ENCODE measurements at places on chromosomes 3 and 15. TPM values are rescaled to one million over a fixed set of nuclear protein-coding genes. Genes with fewer than 3 reads are reported as not detected.

DNA sequence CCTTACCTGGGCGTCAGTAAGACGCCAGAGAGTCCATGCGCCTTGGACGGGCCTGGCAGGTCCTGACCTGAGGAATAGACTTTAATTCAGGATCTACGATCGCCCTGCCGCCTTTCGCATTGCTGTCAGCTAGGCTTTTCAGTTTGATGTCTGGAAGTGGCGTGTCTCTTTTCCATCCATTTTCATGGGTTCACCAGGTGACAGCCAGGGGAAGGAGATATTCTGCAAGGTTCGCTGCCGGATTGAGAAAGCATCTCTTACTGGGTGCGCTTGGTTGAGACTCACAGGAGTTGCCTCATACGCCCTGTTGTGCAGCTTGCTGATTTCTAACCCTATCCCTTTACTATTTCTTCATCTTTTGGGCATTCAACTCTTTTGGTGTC lies 7.4 kb downstream of the EPHA3 start:
- peaks cover 3% of the 10 kb centered on the region for H3K27me3 ChIP-seq
- no peak overlapping the region for H3K4me3 ChIP-seq
- no peaks in the 10 kb centered on the region for H3K36me3 ChIP-seq
- peaks cover 3% of the 10 kb centered on the region for H3K4me1 ChIP-seq
- no peak overlapping the region for H3K27ac ChIP-seq

GRCh38 chr3:143644370-143645089 lies 203.7 kb downstream of the SLC9A9 start:
- no peaks in the 10 kb centered on the region for H3K4me1 ChIP-seq
- no peak for DNase-seq
- peaks cover 3% of the 10 kb centered on the region for H3K36me3 ChIP-seq
- H3K4me3 ChIP-seq: no peak overlapping the region
- H3K27ac ChIP-seq: no peak overlapping the region

DNA sequence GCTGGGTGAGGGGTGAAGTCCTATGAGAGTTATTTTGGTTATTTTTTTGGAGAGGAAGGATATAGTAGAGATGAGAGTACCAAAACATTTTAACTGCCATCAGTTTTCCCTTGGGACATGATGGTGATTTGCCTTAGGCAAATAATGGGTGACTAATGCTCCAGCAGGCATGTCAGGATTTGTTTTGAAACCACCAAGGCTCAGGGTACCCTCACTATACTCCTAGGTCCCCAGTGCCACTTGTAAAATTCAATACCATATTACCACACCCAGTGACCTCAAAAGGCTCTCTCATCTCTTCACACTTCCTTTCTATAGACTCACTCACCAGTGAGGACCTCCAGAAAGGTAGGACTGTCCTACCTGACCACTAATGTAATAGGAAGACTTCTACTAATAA lies 83.6 kb downstream of the WDR72 start:
- H3K27me3 ChIP-seq: no peaks in the 10 kb centered on the region
- H3K4me3 ChIP-seq: no peak overlapping the region
- DNase-seq: no peak
- H3K36me3 ChIP-seq: no peaks in the 10 kb centered on the region
- no peak overlapping the region for H3K27ac ChIP-seq

DNA sequence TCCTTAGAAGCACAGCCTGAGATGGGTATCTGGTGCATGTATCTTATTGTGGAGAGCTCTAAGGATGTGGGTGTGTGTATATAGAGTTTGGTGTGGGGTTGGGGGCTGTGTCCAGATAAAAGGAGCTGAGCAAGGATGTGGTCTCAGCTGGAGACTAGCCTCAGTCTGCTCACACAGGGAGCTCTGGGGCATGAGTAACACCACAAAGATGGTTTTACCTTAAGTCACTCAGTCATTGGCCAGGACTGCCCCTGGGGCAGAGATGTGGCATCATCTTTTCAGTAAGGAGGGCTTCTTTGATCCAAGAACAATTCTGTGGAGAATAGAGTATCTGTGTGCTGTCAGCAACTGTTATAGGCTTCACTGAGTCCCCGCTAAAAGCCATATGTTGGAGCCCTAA lies 163.4 kb upstream of the NUDT16 start:
- no peak overlapping the region for H3K4me3 ChIP-seq
- no peaks in the 10 kb centered on the region for H3K36me3 ChIP-seq
- no peak for DNase-seq
- H3K27me3 ChIP-seq: no peaks in the 10 kb centered on the region
- no peak overlapping the region for H3K27ac ChIP-seq
- peaks cover 2% of the 10 kb centered on the region for H3K4me1 ChIP-seq

DNA sequence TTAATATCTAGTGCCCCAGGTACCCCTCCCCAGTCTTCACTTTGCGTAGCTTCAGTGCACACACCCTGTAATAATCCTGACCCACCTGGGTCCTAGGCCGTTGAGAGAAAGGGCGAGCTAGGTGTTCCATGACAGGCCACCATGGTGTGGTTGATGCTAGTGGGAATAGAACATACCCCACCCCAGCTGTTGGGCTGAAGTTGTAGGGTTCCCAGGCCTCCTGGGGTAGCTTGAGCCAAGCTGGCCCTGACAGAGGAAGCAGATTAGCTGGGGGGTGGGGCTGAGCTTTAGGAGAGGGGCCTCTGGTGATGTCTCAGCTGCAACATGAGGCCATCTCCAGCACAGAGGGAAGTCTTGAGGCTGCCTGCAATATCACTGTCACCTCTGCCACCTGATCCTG lies 40.5 kb downstream of the RAB11A start:
- H3K27ac ChIP-seq: no peak overlapping the region
- no peaks in the 10 kb centered on the region for H3K27me3 ChIP-seq
- no peaks in the 10 kb centered on the region for H3K4me1 ChIP-seq

DNA sequence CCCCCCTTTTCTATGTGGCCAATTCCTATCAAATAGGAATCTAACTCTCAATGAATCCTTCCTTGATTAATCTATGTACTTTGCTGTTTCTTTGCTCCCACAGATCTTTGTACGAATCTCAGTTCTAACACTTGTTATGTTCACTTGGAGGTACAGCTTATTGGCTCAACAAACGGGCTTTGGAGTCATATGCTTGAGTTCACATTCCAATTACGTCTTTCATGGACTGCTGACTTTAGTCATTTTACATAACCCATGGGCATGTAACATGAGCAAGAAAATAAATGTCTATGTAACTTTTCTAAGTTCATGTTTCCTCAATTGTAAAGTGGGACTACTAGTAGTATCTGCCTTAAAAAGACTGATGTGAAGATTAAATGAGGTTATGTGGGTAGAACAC lies 123.2 kb upstream of the TBC1D5 start:
- no peak overlapping the region for H3K4me3 ChIP-seq
- peaks cover 3% of the 10 kb centered on the region for H3K27me3 ChIP-seq
- H3K36me3 ChIP-seq: no peaks in the 10 kb centered on the region

GRCh38 chr15:57867970-57868798 lies 161.7 kb downstream of the POLR2M start:
- H3K27ac ChIP-seq: no peak overlapping the region
- H3K27me3 ChIP-seq: peaks cover 39% of the 10 kb centered on the region
- DNase-seq: no peak
- no peaks in the 10 kb centered on the region for H3K36me3 ChIP-seq

DNA sequence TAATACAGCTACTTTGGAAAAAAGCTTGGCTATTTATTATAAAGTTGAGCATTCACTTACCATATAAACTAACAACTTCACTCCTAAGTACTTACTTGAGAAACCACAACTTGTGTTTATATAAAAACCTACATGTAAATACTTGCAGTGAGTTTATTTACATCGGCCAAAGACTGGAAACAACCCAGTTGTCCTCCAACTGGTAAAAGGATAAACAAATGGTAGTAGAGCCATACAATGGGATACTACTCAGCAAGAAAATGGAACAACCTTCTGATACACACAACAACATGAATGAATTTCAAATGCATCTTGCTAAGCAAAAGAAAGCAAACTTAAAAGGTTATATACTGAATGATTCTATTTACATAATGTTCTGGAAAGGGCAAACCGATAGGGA lies 63.7 kb downstream of the SLC7A14 start:
- H3K27ac ChIP-seq: no peak overlapping the region
- H3K4me1 ChIP-seq: peaks cover 6% of the 10 kb centered on the region
- DNase-seq: no peak
- peaks cover 13% of the 10 kb centered on the region for H3K27me3 ChIP-seq
- no peaks in the 10 kb centered on the region for H3K36me3 ChIP-seq

- H3K27me3 ChIP-seq: no peaks in the 10 kb centered on the region
- peaks cover 29% of the 10 kb centered on the region for H3K4me1 ChIP-seq
- peak; percentile 63 for DNase-seq
- no peak overlapping the region for H3K27ac ChIP-seq
- H3K4me3 ChIP-seq: no peak overlapping the region
These were observed 5.6 kb downstream of the CD96 start for GRCh38 chr3:111547631-111548030.

- no peaks in the 10 kb centered on the region for H3K27me3 ChIP-seq
- H3K27ac ChIP-seq: no peak overlapping the region
- no peak overlapping the region for H3K4me3 ChIP-seq
- H3K36me3 ChIP-seq: no peaks in the 10 kb centered on the region
These were observed 214.3 kb upstream of the PDZRN3 start for GRCh38 chr3:73839032-73839431.

GRCh38 chr3:72664184-72664975 lies 183.9 kb downstream of the SHQ1 start:
- H3K4me3 ChIP-seq: no peak overlapping the region
- H3K36me3 ChIP-seq: no peaks in the 10 kb centered on the region
- H3K27me3 ChIP-seq: no peaks in the 10 kb centered on the region
- DNase-seq: no peak

DNA sequence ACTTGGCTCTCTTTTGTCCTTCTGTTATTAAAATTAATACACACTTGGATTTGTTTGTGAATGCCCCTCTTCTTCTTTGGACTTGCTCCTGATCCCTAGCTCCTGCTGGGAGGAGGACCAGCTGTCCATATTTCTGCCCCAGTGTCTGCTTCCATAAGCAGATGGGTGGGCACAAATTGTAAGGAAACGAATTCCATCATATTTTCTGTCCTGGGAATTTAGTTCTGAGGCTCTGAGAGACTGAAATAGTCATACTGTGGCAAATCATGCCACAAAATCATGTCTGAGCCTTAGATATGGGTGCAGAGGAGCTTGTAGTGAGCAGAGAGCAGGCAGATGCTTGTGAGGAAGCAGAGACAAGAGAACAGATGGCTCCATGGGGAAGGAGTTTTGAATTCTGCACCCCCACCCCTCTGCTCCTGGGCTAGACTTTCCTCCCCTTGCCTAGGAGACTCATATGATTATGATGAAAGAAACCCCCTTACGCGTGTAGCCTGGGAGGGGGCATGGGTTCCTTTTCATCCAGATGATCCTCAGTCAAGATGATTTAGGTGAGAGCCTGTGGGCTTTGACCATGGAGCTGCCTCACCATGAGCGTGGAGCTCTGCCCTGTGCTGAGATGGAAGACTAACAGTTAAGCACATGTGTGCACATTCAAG lies 50.6 kb downstream of the SV2B start:
- DNase-seq: no peak
- no peaks in the 10 kb centered on the region for H3K36me3 ChIP-seq
- H3K27ac ChIP-seq: no peak overlapping the region
- peaks cover 28% of the 10 kb centered on the region for H3K27me3 ChIP-seq
- no peaks in the 10 kb centered on the region for H3K4me1 ChIP-seq
- no peak overlapping the region for H3K4me3 ChIP-seq

- H3K36me3 ChIP-seq: no peaks in the 10 kb centered on the region
- H3K4me3 ChIP-seq: no peak overlapping the region
- H3K27me3 ChIP-seq: no peaks in the 10 kb centered on the region
These were observed 72.7 kb downstream of the UBE2E2 start for GRCh38 chr3:23275814-23276213.

GRCh38 chr3:18134386-18135059 lies 290.6 kb downstream of the SATB1 start:
- no peak overlapping the region for H3K4me3 ChIP-seq
- no peaks in the 10 kb centered on the region for H3K27me3 ChIP-seq
- no peaks in the 10 kb centered on the region for H3K4me1 ChIP-seq

DNA sequence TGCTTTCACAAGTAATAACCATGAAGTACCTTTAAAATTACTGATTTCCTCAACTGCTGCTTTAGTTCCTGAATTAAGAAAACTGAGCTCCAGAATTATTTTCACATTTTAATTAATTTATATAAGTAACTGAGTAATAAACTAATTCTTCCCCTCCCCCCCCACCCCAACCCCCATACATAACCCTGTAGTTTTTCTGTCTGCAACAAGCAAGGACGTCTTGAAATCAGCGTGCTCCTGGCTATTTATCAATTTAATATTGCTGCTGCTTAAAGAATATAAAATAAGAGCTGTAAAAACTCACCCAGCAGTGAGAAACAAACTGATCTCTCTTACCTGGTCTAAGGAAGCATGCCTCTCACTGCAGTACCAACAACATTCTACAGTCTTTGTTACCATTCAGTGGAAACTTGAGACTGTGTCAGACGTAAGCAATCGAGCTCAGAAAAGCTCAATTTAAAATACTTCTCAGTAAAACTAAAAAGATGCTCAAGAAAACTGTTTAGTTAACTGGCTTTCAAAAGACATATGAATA lies 121.0 kb downstream of the TFDP2 start:
- H3K27ac ChIP-seq: no peak overlapping the region
- H3K4me3 ChIP-seq: peak overlapping the region; percentile 75
- no peaks in the 10 kb centered on the region for H3K36me3 ChIP-seq
- no peak for DNase-seq
- peaks cover 13% of the 10 kb centered on the region for H3K4me1 ChIP-seq
- H3K27me3 ChIP-seq: no peaks in the 10 kb centered on the region

DNA sequence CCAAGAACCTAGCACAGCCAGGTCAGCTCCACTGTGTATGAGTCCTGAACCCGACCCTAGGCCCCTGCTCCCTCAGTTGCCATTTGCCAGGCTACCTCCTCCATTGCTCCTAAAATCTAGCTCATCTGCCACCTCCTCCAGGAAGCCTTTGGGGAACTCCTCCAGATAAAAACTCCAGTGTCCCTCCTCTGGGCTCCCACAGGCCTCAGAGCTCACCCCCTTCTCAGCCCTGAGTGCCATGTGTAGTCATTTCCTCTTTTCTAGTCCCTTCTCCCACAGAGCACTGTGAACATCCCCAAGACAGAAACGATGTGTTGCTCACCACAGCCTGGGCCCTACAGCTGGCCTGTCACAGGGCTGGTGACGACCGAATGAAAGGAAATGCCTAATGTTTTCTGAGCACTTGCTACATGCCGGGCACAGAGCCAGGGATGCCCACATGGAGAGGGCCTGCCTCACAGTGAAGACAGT lies 61.0 kb downstream of the IQSEC1 start:
- H3K27ac ChIP-seq: peak overlapping the region; percentile 100
- no peaks in the 10 kb centered on the region for H3K27me3 ChIP-seq
- peaks cover 78% of the 10 kb centered on the region for H3K4me1 ChIP-seq

DNA sequence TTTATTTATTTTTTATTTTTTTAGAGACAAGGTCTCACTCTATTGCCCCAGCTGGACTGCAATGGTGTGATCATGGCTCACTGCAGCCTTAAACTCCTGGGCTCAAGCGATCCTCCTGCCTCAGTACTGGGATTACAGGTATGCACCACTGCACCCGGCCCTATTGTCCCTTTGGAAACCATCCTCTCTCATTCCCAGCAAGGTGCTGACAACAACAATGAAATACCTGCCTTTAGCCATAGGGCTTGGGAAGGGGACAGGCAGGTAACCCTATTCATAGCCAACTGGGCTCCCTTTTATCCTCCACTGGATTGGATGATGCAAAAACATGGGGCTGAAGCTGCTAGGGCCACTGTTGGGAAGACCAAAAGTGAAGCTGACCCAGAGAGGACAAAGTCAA lies 43.1 kb downstream of the SCAP start:
- H3K27ac ChIP-seq: no peak overlapping the region
- no peak overlapping the region for H3K4me3 ChIP-seq
- DNase-seq: no peak
- H3K4me1 ChIP-seq: peaks cover 9% of the 10 kb centered on the region

Gene KBTBD12
- total RNA-seq: not detected

Gene TRPM1
- not detected for total RNA-seq

Gene ZNF660
- total RNA-seq: not detected

Gene GAP43
- total RNA-seq: not detected

Gene SLC6A20
- total RNA-seq: not detected

Measured in activated CD4-positive, alpha-beta memory T cell treated with anti-CD3 and anti-CD28 coated beads, Interleukin-2, amount 10 ng/mL, durations not matched to agents 7 days and 5 days (primary cell).